ENCODE measurements at places on chromosomes 5 and 9. TPM values are rescaled to one million over a fixed set of nuclear protein-coding genes. Genes with fewer than 3 reads are reported as not detected.
A peak's percentile ranks its signal among the peaks of the same experiment; 100 is the strongest.

Gene RAB3C
- total RNA-seq, result 11.7 TPM

Gene SLC35D2
- total RNA-seq, result 13.2 TPM

Gene GRHPR
- 59.0 TPM for total RNA-seq

Gene MYMK
- not detected for total RNA-seq

Gene CCDC107
- total RNA-seq, result 54.6 TPM

Gene IRX2
- 0.38 TPM for total RNA-seq

Gene GAS1
- total RNA-seq, result 160 TPM

Gene TAF11L9
- not detected for total RNA-seq

DNA sequence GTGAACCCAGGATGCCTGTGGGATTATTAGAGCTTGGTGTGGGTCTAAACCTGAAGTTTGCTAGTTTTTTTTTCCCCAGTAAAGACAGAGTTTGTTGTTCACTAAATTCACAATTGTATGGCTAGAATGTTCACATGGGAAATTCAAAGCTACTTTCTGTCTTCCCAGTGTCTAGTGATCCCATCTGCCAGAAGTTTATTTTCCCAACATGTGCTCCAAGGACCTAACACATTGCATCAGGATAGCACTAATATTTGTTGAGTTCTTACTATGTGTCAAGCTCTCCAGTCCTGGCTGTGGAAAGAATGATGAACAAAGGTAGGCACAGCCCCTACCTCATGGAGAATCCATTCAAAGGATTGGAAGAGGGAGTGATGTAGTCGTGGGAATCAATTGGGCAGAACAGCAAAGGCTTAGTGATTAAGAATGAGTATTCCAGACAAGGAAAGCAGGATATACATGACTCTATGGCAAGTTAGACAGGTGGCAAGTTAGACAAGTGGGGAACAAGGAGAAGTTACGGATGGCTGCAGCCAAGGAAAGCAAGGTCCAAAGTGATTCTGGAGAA, 521.5 kb upstream of the WWC1 start:
- DNase-seq, result no peak

- peak; percentile 43 for DNase-seq
These were observed 514.5 kb upstream of the RGMB start for GRCh38 chr5:98258939-98259338.

- DNase-seq, result no peak
These were observed 7.8 kb downstream of the TOR1B start for GRCh38 chr9:129810788-129811187.

DNA sequence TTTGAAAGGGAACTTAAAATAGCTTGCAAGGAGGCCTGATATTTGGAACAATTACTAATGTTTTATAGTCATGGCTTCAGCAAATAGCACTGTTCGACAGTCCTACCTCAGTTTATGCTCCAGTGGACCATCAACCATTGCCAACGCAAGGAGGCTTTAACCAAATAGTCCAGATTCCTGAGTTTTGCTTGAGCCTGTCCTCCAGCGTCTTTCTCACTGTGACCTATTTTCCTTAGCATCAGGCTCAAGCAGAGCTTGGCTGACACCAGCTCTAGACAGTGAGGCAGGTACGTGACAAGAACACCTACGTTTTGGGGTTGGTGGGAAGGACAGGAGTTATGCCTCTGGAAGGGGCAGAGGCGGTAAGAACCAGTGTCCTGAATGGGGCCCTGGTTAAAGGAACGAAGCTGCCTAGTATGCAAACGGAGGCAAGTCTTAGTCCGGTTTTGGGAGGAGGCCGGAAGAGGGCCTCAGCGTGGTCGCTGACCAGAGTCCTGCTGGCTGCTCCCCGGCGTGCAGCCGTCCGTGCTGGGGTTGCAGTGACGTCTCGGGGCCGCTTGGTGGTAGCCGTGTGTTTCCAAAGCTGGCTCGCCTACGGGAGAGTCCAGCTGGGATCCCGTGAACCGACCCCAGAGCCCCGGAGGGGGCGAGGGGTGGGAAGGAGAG, 998 bp upstream of the FGF18 start:
- peak; percentile 95 for DNase-seq

DNA sequence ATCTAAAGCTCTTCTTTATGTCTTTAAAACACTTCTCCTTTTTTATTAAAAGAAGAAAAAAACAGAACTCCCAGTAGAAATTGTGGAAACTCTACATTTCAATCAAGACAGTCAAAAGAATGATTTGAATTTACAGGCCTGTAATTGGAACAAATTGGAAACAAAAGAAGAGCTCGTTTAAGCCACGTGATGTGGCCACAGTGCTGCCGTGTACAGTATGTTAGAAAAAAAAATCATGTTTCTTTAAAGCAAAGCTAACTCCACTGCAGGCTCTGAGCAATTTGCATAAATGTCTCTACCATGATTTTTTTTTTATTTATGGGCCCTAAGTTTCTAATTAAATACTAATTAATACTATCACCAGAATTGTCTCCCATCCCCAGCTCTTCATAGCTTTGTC, 325.6 kb downstream of the ZSWIM6 start:
- no peak for DNase-seq

- DNase-seq, result peak; percentile 54
These were observed 14.6 kb downstream of the TRIM14 start for GRCh38 chr9:98104445-98104881.

- no peak for DNase-seq
These were observed 7.8 kb upstream of the MTMR12 start for GRCh38 chr5:32320576-32320975.

Data from posterior vena cava (tissue), 2 donors.